ENCODE measurements at places on chromosomes 13 and 19.

DNA sequence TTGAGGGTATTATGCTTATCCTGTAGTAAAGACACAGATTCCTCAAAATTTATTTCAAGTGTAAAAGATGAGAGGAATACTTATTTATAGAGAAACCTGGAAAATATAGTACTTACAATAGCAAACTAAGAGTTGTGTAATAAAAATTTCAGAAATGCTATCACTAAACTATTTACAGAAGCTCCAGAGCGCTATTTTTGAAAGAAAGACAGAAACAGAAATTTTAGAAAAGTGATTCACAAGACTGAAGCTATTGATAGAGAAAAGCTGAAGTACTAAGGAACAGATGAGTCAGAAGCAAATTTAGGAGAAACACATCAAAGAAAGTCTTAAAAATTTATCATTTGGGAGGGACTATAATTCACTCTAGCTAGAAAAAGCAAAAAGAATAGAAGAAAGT lies 1174.2 kb downstream of the DIAPH3 start:
- DNase-seq: no peak

DNA sequence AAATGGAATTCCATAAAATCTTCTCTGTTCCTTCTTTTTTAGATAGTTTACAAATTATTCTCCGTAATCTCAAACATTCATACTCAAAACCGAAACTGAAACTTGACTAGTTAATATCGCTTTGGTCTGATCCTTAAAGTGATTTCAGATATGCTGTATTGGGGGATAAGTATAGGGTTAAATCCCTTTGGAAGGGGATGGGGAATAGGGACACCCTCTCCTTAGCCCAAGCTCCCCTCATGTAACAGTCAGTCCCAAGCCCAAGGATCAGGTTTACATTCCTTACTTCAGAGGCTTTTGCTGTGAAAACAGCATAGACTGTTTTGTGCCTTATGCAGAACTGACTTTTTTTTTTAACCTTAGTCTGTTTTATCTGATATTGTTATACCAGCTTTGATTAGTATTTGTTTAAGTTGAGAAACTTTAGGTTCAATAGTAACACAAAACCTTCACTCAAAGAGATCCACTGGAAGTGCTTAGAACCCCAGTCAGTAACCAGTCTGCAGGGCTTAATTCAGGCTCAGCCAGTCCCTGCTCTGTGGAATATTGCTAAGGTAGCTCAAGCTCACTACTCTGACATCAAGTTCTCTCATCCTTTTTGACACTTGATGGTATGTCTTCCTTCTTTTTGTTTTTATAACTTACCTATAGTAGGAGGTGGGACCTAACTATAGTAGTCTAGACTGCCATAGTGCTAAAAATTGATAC lies 10.5 kb downstream of the CDADC1 start:
- no peak for DNase-seq

DNA sequence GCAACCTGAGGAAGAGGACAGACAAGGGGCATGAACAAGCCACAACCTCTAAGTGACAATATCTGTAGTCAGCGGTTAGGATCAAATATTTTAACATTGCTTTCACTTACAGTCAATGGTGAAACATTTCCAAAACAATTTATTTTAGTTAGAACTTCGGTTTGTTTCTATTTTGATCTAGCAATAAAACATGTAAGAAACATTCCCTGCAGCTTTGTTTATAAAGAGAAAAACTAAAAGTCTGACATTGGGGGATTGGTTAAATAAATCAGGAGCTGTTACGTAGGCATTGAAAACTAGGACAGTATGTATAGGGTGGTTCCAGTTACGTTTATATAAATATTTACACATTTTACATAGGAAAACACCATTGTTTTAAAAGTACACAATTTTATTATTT lies 3.4 kb downstream of the URI1 start:
- no peak for DNase-seq

DNA sequence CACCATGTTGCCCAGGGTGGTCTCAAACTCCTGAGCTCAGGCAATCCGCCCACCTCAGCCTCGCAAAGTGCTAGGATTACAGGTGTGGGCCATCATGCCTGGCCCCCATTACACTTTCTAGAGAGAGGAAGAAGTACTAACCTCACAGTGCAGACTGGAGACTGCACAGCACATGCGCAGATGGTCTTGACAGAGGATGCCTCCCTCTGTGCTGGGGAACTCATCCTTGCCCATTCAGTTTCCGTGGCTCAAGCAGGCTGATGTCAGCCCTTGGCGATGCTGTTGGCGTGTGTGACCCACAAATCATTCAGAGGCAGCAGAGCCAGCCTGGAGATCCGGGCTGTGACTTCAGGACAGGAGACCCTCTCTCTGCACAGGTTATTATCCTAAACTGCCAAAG lies 14.6 kb upstream of the FFAR2 start:
- DNase-seq: no peak

DNA sequence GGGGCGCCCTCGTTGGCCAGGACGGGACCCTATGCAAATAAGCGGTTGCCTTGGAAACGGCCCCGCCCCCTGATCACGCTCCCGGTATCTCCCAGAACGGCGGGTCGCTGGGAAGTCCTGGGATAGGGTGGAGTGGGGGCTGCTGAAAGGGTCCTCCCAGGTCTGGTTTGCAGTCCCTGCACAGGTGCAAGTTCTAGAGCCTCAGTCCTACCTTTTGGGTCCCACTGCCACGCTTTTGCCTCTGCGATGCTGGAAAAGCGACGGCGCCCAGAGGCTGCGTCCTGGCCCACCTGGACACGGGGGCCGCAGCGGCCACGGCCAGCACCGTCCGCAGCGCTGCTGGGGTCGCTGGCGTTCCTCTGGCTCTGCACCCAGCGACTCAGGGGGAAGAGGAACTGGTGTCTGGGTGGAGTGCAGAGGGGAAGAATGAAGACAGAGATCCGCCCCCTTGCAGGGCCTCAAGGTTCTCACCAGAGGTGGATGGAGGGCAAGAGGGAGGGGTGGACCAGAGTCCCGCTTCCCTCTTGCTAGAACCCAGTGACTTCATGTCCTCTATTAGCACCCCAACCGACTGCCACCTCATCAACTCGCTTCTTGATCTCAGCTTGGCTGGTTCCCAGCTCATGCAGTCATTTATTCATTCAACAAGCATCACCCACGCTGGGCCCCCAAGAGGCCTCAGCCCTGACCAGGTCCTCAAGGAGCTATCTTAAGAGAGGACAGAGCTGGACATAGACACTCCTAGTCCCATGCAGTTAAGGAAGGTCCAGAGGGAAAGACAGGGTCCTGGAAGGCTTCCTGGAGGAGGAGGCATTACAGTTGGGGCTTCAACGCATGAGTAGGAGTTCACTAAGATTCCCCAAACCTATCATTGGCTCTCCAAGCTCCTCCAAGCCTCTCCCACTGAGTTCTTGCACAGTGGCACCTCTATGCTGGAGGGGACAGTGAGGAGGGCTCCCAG lies at the start of gene LRRC25:
Gene LRRC25 (minus strand): TSS at position 381 of the 961 bp plus-strand sequence. CDS start 659 bp downstream, outside the sequence.
- no peak for DNase-seq

DNA sequence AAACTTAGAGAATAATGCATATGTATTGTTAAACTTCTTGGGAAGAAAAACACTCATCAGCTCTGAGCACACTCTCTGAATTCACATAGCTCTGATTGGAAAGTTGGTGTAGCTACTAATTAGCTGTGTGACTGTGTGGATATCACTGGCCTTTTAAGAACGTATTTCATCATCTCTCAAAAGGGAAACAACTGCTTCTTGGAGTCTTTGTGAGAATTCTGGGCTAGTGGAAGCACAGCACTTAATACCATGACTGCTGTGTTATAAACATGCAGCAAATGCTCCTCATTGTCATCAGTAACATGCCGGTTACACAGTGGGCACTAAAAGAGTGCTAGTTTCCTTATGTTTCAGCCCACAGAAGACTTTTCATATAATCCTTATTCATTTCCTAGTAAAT lies 220.9 kb upstream of the CSNK1A1L start:
- no peak for DNase-seq

DNA sequence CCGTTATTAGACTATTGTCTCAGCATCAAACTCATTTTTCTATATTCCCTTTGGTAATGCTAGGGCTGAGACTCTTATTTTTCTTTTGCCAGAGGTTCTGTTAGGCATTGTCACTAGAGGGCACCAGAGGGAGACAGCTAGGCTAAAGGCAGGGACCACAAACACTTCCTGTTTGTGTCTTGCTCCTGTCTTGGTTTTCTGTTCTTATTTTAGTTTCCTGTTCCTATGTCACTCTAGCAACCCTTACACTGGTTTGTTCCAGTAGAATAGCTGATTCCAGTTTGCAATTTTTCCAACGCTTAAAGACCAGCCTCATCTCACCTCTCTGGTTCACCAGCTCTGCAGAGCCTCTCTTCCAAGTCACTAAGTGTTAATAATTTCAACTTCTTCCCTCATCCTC lies 772.0 kb downstream of the DIAPH3 start:
- DNase-seq: no peak

DNA sequence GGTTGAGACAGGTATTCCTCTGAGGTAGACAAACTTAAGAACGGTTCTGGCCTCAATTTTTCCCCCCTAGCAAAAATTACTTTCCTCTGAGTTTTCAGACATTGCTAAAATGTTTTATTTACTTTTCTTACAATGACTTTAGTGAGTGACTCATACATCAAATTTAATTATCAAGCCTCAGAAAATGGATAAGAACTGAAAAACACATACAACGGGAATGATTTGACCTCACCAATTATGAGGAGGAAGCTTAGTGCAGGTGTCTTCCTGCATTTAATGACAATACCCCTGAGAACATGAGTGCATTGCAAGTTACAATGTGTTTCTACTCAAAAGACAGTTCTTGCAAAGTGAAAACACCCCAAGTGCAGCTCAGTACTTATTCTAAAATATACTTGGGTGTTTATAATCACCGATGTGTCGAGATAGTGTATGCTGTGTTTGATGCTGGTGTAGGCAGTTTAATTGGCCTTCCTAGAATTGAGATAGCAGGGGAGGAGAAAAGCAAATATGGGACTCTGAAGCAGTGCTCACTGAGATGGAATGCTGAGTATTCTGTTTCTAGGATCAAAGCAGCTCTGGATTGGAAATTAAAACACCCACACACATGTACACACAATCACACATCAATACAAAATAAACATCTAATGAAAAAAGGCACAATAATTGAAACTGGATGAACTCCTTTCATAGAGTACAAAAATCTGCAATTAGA lies 189.5 kb upstream of the SLC10A2 start:
- no peak for DNase-seq

- DNase-seq: no peak
These were observed 69.8 kb downstream of the OLFM4 start for GRCh38 chr13:53098455-53098854.

GRCh38 chr19:4454747-4455718 lies 2.6 kb downstream of the UBXN6 start:
- no peak for DNase-seq

DNA sequence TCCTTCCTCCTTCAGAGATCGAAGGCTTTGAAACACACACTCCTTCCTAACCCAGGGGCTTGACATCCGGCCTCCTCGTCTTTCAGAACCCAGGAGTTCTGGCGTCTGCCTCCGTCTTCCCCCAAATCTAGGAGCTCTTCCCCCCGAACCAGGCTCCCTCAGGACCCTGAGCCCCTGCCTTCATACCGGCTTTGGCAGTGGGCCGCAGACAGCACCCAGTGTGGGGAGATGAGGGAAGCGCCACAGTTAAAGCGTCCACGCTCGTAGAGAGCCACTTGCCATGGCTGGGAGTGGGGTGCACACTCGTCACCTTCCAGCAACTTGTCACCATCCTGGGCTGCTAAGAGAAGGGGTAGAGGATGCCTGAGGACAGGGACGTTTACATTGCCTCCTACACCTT lies 3.9 kb upstream of the KLK1 start:
- DNase-seq: no peak

- DNase-seq: no peak
These were observed 39.4 kb upstream of the DACH1 start for GRCh38 chr13:71906448-71906847.

DNA sequence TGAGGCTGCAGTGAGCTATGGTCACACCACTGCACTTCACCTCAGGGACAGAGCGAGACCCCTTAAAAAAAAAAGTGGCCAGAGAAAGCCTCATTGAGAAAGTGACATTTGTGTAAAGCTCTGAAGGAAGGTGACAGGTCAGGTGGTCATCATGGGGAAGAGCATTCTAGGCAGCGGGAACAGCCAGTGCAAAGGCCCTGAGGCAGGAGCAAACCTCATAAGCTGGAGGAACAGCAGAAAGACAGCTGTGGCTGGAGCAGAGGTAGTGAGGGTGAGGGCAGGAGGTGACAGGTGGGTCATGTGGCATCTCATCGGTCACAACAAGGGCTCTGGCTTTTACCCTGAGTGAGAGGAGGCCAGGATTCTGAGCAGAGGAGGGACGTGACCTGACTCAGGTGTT lies 64.4 kb downstream of the RYR1 start:
- no peak for DNase-seq

GRCh38 chr13:74288361-74288911 lies 154.2 kb upstream of the KLF12 start:
- peak; percentile 12 for DNase-seq

Measured in activated naive CD4-positive, alpha-beta T cell (primary cell).